NCI-H446 (cell line): ENCODE measurements at places on chromosomes 5 and 9.

DNA sequence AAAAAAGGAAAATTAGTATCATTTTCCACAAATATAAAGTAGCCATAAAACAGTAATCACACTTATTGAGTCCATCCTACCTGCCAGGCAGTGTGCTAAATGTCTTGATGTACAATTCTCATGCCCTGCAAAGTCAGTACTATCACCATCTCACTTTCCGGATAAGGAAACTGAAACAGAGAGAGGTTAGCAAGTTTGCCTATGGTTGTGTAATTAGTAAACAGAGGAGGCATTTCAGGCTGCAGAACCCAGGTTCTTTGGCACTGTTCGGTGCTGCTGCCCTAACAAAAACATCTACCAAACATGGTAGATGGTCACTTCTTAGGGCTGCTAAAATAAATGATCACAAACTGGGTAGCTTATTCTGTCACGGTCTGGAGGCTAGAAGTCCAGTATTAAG lies 22.6 kb downstream of the PLAC8L1 start:
- no peak for DNase-seq

GRCh38 chr9:83141887-83142286 lies 78.9 kb upstream of the RASEF start:
- no peak for DNase-seq

- no peak for DNase-seq
These were observed 6.6 kb downstream of the FBXW11 start for GRCh38 chr5:171999877-172000276.

DNA sequence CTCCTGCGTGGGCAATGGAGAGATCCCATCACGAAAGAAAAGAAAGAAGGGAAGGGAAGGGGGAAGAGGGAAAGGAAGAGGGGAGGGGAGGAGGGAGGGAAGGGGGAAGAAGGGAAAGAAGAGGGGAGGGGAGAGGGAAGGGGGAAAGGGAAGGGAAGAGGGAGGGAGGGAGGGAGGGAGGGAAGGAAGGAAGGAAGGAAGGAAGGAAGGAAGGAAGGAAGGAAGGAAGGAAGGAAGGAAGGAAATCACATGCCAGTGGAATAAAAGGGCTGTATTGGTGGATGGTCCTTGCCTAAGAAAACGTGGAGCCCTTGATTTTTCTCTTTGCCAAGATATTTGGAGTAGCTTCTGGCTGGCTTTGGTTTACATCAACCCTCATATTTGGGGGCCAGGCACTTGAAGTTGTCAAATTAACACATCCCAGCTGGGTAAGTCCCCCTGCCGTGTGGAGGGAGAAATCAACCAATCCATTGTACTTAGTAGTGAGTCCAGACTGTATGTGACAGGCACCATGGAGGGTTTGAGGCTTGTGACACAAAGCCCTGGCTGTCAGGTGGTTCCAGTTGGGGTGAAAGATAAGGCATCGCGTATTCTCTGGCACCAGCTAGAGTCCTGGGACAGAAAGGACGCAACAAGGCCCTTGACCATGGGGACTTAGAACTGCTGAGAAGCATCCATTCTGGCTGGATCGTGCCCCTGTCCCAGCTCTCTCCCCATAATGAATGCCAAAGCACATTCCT lies 23.7 kb downstream of the IDNK start:
- no peak for DNase-seq

GRCh38 chr9:128151309-128152132 lies 2.3 kb downstream of the LCN2 start:
- DNase-seq, result no peak

- DNase-seq, result no peak
These were observed 33.9 kb downstream of the DOCK2 start for GRCh38 chr5:169670769-169671525.

DNA sequence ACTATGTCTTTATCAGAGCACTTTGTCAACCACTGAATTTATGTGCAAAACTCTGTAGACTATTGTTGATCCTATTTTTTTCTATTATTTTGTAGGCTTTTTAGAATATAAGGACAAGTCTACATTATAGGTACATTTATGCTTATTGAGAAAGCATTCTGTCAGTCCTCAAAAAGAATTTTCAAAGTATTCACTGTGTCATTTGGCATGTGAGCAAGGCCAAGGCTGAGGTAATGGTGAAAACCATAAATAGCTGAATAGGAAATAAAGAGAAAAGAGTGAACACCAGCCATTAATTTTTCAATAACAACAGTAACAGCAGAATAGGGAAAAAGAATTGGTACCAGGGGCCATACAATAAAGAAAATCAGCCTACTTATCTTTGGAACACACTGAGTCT lies 21.0 kb downstream of the SKIC3 start:
- DNase-seq, result no peak

- DNase-seq, result no peak
These were observed 11.1 kb upstream of the WNK2 start for GRCh38 chr9:93172666-93173364.

- DNase-seq, result peak; percentile 53
These were observed 6.4 kb downstream of the TSPAN17 start for GRCh38 chr5:176653401-176654385.

- DNase-seq, result no peak
These were observed 92.1 kb downstream of the VCAN start for GRCh38 chr5:83563631-83564030.

- no peak for DNase-seq
These were observed 223.5 kb upstream of the DAB2 start for GRCh38 chr5:39648085-39648847.

- DNase-seq, result no peak
These were observed 382 bp upstream of the FGF1 start for GRCh38 chr5:142686210-142686734.

DNA sequence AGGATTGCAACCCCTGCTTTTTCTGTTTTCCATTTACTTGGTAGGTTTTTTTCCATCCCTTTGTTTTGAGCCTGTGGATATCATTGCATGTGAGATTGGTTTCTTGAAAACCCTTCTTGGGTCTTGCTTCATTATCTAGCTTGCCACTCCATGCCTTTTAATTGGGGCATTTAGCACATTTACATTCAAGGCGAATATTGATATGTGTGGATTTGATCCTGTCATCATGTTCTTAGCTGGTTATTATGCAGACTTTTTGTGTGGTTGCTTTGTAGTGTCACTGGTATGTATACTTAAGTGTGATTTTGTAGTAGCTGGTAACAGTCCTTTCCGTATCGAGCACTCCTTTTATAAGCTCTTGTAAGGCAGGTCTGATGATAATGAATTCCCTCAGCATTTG lies 26.5 kb downstream of the LOX start:
- no peak for DNase-seq

GRCh38 chr9:133457233-133457632 lies 2.5 kb upstream of the CACFD1 start:
- no peak for DNase-seq

- DNase-seq, result no peak
These were observed 42.8 kb downstream of the TIMD4 start for GRCh38 chr5:156920042-156920860.

- no peak for DNase-seq
These were observed 20.2 kb downstream of the DAB2IP start for GRCh38 chr9:121671612-121672155.

- no peak for DNase-seq
These were observed 8.1 kb upstream of the IL17B start for GRCh38 chr5:149387081-149387631.

DNA sequence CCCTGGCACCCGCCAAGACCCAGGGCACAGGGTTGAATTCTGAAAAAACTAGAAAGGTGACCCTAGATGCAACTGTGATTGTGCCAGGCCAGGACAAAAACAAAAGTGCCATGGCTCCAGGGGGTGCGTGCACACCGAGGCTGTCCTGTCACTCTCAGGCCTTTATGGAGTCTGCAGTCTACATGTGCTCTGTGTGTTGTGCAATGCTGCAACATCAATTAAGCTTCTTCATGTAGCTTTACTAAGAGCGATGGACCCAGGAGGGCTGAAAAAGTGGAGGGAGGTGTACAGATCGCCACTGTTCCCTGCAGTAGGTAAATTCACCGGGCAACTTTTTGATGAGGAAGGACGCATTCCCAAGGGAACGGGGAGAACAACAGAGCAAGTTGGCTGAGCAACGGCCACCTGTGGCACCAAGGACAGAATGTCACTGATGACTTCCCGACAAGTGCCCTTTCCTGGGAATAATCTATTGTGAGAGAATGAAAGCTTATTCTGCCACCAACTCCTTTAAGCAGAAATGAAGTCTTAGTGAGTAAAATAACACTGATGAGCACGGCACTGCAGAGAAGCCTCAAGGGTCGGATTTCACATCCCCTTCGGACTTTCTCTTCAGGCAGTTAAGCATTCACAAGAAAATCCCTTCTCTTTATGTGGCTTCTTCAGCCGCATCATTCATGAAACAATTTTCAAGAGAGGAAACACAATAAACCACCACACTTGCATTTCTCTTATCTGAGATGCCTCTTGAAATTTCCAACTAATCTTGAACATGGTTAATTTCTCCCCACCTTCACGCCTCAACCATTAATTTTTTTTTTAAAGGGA lies 149.6 kb downstream of the DROSHA start:
- no peak for DNase-seq
